Right cardiac atrium (tissue), 5 donors: ENCODE measurements at places on chromosomes 1 and 21. TPM values are rescaled to one million over a fixed set of nuclear protein-coding genes. Genes with fewer than 3 reads are reported as not detected.

Gene CGN
- 0.47 TPM for total RNA-seq

Gene SPRR1A
- total RNA-seq = not detected

Gene TENT5C
- total RNA-seq = 33.1 TPM

Gene TCHHL1
- not detected for total RNA-seq

Gene TNNT2
- total RNA-seq = 7,122 TPM

Gene SYCP1
- total RNA-seq = not detected

Gene DMBX1
- not detected for total RNA-seq

Gene XKR8
- 6.4 TPM for total RNA-seq

Gene OLFML2B
- total RNA-seq = 3.0 TPM

Gene MSH4
- 0.43 TPM for total RNA-seq

Gene NSL1
- 23.7 TPM for total RNA-seq

Gene AIRE
- total RNA-seq = not detected

Gene CYP2J2
- total RNA-seq = 68.8 TPM

Gene OPTC
- total RNA-seq = not detected

Gene CELF3
- total RNA-seq = not detected

Gene C1orf141
- total RNA-seq = not detected

Gene NTNG1
- 0.37 TPM for total RNA-seq

Gene SAMD11
- 10.9 TPM for total RNA-seq

Gene GJA4
- total RNA-seq = 28.8 TPM

Gene ANKRD35
- total RNA-seq = 1.9 TPM

Gene OR2L13
- not detected for total RNA-seq

Gene DCDC2B
- not detected for total RNA-seq

Gene CD247
- 0.58 TPM for total RNA-seq

Gene ALX3
- not detected for total RNA-seq

Gene UBE2J2
- total RNA-seq = 34.9 TPM
